Glomerular endothelial cell (primary cell): ENCODE measurements at places on chromosomes 2 and 18.

DNA sequence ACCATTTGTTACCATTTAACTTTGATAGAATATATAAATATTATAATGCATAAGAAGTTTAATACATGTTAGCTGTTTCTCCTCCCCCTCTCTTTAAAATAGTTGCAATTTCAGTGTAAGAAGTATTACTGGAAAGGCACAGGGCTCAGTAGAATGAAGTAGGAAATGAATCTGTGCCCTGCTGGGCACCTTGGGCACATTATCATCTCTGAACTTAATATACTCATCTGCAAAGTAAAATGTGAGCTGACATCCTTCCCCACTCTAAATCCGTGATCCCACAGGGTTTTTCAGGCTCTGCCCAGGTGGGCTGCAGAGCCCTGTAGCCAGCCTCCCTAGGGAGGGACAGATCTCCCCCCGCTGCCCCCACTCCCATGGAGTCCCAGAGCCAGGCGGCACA lies 56.8 kb downstream of the DPP4 start:
- DNase-seq, result no peak

DNA sequence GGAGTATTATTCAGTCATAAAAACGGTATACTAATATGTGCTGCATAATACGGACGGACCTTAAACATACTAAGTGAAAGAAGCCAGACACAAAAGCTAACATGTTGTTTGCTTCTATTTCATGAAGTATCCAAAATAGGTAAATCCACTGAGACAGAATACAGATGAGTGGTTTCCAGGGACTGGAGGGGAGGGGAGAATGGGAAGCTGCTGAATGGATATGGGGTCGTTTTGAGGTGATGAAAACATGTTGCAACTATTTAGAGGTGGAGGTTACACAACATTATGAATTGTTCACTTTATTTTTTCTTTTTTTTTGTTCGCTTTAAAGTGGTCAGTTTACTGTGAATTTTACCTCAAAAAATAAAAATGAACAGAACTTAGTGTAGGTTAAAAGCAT lies 52.9 kb downstream of the RAB10 start:
- no peak for DNase-seq

GRCh38 chr2:37570773-37571586 lies 100.5 kb downstream of the CDC42EP3 start:
- DNase-seq, result no peak

DNA sequence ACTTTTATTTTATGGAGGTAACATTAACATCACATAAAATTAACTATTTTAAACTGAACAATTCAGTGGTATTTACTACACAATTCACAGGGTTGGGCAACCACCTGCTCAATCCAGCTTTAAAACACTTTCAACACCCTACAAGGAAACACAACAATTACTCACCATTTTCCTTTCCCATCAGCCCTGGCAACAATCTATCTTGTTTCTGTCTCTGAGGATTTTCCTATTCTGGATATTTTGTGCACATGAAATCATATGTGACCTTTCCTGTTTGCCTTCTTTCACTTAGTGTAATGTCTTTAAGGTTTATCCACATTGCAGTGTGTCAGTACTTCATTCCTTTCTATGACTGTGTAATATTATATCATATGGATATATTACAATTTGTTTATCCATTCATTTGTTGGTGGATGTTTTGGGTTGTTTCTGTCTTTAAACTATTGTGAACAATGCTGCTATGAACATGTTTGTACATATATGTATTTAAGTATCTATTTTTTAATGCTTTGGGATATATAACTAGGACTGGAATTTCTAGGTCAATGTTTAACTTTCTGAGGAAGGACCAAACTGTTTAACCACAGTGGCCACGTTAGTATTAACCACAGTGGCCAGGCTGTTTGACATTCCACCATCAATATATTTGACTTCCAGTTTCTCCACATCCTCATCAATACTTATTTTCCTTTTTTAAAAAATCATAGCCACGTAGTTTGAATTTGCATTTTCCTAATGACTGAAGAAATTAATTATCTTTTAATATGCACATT lies 72.4 kb upstream of the KIF5C start:
- no peak for DNase-seq

DNA sequence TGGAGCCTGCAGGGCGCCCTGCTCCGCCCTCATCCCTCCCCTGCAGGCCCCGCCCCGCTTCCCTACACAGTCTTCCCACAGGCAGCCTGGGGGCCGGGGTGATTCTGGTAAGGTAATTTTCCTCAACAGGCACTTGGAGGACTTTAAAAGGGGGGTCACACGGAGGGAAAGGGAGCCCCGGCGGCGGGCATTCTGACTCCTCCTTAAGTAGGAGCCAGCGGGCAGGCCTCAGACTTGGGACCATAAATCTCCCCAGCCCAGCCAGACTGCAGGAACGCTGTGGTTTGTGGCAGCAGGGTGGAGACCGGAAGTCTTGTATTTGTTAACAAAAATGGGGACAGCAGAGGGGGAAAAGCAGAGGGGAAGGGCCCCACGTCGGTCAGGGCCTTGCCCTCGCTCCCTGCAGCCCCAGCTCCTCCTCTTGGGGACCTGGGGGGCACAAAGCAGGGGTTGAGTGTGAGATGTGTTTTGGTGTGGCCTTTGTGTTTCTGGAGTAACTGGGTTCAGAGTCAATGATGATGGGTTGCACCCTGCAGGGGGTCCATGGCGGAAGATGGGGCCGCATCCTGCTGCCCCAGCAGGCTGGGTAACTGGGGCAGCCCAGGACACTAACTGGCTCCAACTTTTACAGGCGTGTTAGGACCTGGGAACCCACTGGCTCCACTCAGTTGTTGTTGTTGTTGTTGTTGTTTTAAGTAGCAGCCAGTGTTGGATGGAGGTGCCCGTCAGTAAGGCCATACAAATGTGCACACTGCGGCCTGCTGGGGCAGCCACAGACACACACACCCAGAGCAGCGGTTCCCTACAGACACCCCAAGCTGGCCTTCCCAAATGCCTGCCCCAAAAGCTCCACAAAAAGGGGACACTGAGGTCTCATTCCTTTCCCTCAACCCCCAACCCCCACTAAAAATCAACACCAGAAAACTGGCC lies 27.7 kb downstream of the SMAD7 start:
- no peak for DNase-seq

GRCh38 chr2:61581716-61582115 lies 43.6 kb upstream of the XPO1 start:
- DNase-seq, result no peak

- DNase-seq, result no peak
These were observed 1399.6 kb upstream of the ZEB2 start for GRCh38 chr2:145919477-145919876.

DNA sequence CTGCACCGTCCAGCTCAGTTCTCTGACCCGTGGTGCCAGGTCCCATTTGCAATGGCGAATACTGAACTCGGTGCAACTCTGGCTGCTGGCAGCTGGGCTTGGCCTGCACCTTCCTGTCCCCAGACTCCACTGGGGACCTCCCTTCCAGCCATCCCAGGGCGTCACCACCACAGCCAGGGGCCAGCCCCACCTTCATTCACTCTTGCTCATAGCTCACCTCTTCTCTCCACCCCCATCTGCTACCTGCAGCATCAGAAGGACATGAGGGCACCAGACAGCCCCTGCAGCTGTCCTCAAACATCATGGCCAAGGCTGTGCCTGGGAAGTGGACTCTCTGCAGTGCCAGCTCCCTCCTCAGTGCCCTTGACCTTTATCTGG lies 16.2 kb upstream of the ALPI start:
- DNase-seq, result no peak

- no peak for DNase-seq
These were observed 148.3 kb downstream of the MEIS1 start for GRCh38 chr2:66582987-66583880.

- DNase-seq, result no peak
These were observed 260.9 kb downstream of the RAD51AP2 start for GRCh38 chr2:17257189-17257909.

DNA sequence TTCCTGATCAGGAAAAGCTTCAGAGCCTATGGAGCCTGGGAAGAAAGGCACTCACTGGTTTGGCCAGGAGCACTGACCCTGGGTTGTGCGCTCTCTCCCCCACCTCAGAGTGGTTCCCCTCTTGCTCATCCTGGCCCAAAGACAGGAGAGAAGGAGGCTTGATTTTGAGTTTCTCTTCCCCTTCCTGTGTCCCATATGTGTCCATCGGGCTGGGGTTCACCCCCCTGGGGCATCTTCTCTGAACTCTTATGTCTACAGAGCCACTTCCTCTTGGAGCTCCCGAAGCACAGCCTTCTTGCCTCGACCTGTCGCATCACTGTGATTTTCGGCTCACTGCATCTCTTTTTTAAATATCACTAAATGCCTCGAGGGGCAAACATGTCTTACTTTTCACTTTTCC lies 692.3 kb downstream of the RNF144A start:
- DNase-seq, result no peak

GRCh38 chr18:33356735-33357134 lies 83.8 kb downstream of the CCDC178 start:
- DNase-seq, result no peak

GRCh38 chr2:151783133-151783520 lies 45.1 kb downstream of the ARL5A start:
- DNase-seq, result no peak

DNA sequence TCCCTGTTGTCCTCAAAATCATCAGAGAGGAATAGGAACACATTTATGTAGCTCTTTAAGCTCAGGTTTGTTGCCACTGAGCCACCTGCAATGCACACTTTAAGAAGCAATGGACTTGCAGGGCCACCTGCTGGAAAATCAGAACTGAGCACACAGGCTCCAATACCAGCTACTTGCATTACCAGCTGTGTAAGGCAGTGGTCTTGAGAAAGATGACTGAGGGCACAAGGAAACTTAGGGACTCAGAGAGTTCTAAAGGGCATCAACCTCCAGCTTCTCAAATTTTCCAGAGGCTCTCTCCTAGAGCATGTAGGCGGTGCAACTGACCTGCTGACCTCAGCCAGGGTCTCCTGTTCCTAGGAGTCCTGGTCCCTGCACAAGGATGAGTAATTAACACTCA lies 2.5 kb upstream of the CNDP2 start:
- no peak for DNase-seq

DNA sequence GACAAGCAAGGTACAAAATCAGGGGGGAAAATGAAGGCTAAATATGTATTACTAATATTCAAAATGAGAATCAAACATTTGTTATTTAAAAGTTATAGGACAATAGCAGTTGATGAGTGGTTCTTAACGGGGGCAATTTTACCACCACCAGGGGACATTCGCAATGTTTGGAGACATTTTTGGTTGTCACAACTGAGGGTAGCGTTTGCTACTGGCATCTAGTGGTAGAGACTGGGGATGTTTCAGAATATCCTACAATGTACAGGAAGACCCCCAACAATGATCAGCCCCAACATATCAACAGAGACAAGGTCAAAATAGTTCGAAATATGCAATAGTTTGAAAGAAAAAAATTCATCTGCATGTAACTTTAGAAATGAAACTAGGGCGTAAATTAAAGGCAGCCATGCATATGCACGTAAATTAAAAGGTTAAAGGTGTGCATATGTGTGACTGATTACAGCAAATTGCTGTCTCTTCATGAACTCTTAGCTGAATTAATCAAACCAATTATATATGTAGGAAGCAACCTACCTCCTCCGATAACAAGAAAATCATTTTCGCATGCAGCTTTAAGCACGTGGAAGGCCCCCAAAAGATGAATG lies 61.2 kb upstream of the CUL3 start:
- no peak for DNase-seq

- no peak for DNase-seq
These were observed 24.1 kb downstream of the TRABD2A start for GRCh38 chr2:84856787-84857186.

- DNase-seq, result no peak
These were observed 617.3 kb downstream of the KCNJ3 start for GRCh38 chr2:155315768-155316167.

GRCh38 chr2:217899231-217900009 lies 103.4 kb downstream of the TNS1 start:
- no peak for DNase-seq

GRCh38 chr2:220646424-220646823 lies 925.7 kb downstream of the EPHA4 start:
- DNase-seq, result no peak

- DNase-seq, result no peak
These were observed 61.7 kb upstream of the TMEM17 start for GRCh38 chr2:62567669-62568068.

GRCh38 chr18:45670281-45670962 lies 53.6 kb upstream of the SLC14A1 start:
- no peak for DNase-seq

DNA sequence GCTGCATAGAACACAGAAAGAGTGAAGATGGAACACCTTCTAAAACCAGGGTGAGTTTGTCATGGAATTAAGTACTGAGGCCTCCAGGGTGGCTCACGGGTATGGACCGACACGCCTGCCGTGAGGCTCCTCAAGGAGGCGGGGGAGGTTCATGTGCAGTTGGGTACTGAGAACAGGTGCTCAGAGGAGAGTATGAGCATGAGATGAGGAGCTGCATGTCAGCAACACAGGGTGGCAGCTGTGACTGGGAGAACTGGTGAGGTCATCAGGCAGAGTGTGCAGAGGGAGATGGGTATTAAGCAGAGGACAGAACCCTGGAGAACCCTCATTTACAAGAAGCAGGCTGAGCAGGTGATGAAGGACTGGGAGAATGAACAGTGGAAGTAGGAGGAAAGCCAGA lies 63.2 kb upstream of the KLHL29 start:
- DNase-seq, result no peak

DNA sequence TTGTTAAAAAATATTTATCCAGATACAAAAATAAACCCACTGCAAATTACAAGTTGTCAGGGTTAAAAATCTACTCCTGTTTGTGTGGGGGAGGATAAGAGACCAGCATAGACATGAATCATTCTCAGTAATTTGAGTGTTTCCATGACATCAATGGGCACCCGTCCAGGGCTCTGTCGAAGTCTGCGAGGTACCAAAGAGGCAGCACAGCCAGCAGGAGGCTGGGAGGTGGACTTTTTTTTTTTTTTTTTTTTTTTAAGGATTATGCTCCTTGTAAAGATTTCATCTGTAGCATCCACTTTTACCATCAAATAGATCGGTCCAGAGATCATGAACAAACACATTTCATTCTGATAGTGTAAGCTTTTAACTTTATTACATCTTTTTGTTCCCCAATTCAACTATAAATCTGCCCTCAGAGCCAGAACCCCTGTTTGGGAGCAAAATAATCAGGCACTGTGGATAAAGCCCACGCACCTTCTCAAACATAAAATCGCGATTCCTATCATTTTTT lies 182.0 kb downstream of the TCF4 start:
- peak; percentile 87 for DNase-seq

DNA sequence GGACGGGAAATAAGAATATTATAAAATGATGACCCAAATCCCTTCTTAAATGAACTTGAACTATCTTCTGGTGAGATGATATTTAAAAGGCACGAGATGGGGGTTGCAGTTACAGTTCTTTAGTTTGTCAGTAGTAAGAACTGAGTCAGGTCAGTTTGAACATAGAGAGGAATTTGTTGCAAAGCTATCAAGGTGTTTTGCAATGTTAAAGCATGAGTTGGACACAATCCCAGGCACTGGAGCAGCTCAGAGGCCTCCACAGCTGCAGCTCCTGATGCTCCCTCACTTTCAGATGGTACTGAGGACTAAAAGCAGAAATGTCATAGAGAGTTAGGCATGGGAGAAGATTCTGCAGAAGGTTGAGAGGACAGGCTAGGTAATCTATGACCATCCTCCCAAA lies 236.0 kb downstream of the BCL2 start:
- no peak for DNase-seq
